ENCODE measurements at places on chromosomes 12 and 14.

DNA sequence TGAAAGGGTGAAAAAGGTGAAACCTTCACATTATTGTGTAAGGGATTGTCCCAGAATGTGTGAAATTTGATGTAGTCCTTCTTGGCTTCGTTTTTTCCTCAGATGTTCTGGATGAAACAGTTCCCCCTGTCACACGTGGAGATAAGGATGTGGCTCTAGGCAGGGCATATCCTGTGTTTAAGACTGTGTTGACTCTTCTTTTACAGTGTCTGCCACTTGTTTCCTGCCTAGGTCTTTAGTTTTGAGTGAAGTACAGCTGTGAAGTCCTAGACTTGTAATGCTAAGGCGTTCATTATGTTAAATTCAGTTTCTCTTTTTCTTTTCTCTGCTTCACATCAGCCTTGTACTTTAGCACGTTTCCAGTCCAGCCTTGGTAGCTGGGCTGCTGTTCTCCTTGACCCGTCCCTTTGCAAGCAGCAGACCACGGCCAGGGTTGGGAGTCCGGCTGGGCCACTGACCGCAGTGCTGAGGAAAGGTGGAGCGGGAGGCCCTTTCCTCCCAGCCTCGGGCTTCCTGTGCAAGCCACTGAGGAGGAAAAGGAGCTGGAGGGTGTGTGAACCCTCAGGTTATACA lies 59.1 kb downstream of the RASSF3 start:
- no peak for DNase-seq

DNA sequence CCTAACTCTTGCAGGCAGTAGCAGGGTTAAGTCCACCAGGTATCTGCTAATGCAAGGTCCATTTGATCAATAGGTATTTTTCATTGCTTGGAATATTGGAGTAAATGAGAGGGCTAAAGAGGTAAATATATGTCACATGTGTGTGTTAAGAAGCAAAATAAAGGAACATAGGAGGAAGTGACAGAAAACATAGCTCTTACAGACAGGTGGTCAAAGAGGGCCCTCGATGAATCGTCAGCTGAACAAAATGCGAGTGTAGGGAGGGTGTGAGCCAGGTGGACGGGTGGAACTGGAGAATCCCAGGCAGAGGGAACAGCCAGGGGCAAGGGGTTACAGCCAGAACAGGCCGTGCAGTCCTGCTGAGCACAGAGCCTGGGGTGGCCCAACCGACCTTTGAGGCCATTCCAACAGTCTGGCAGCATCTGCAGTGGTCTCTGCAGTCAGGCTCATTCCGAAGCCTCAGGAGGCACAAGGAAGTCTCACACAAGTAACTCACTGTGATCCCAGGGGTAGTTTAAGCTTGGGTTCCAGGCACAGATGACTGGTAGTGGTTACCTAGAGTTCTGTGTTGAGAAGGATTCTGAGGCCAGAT lies 43.2 kb downstream of the CCDC88C start:
- no peak for DNase-seq

- DNase-seq: no peak
Measured at GRCh38 chr12:6952863-6953441, 1.8 kb downstream of the PTPN6 start.

GRCh38 chr12:62694632-62695031 lies 228.0 kb downstream of the MON2 start:
- DNase-seq: no peak

- DNase-seq: no peak
Measured at GRCh38 chr12:97446895-97447294, 15.7 kb upstream of the RMST start.

- no peak for DNase-seq
Measured at GRCh38 chr14:68898248-68899032, 80.7 kb downstream of the ACTN1 start.

DNA sequence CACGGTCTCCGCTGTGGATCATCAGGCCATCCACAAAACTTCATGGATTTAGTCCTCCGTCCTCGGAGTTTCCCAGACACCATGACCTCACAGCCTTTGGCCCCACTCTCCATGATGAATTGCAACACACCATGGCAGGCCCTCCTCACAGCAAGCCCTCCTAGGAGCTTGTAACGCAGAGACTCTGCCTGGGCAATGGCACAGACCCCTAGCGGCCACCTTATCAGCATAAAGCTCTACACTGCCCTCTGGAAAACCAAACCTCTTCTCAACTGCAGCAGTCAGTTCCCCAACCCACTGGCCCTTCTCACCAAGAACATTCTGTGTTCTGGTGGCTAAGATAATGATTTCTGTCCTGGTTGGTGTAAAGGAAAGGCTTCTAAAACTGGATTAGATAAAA lies 238.4 kb upstream of the USP15 start:
- DNase-seq: no peak

GRCh38 chr12:62910549-62911169 lies 24.3 kb downstream of the PPM1H start:
- DNase-seq: peak; percentile 86

GRCh38 chr12:51666696-51667095 lies 75.7 kb downstream of the SCN8A start:
- DNase-seq: no peak

DNA sequence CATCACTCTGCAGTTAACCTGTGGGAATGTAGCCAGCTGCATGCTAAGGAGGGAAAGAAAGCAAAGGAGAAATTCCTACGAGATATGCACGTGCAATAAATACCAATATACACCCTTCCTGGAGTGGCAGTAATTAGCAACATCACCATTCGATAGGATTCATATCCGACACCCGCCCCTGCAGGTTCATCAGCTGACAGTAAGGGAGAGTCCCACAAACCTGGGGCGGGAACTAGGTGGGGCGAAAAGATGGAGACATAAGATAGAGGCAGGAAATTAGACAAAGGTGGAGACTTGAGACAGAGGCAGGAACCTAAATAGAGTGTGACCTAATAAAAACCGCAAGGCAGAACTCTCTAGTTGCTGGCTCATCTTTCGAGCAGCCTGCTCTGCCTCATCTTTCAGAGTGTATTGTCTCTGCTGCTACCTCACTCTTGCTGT lies 51.6 kb downstream of the PLEKHG3 start:
- DNase-seq: no peak

GRCh38 chr12:92141591-92142121 lies 4.0 kb downstream of the BTG1 start:
- DNase-seq: no peak

- no peak for DNase-seq
Measured at GRCh38 chr14:90675399-90675798, 140.8 kb downstream of the TTC7B start.

DNA sequence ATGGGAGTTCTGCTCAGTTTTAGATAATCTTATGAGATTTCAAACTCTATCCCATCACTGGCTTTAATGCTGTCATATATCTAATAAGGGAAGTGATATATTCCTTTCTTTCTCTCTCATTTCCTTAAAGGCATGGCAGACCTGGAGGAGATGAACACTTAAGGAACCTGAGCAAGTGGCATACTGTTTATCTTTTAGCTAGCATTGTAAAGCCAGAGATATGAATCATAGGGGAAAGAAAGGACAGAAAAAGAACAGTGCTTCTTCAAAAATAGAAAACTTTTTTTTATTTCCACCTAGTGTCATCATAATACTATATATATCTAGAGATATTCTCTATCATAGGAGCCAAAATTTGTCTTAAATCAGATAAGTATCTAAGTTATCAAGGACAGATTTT lies 68.3 kb upstream of the PSMA6 start:
- DNase-seq: no peak

DNA sequence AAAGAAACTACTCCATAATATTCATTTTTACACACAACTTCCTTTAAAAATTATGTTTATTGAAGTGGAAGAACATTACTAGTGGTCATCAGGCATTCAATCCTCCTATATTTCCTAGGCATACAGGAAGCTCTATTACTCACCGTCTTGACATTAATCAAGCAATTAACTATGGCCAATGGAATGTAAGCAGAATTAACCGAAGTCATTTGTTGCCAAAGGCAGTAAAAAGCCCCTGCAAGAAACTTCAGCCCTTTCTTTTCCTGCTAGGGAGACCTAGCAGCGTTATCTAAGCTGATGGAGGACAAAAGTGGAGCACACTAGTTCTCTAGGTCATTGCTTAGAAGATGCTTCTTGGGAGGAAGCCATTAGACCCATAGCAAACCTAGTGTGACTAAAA lies 399.6 kb downstream of the KCNH5 start:
- DNase-seq: no peak

DNA sequence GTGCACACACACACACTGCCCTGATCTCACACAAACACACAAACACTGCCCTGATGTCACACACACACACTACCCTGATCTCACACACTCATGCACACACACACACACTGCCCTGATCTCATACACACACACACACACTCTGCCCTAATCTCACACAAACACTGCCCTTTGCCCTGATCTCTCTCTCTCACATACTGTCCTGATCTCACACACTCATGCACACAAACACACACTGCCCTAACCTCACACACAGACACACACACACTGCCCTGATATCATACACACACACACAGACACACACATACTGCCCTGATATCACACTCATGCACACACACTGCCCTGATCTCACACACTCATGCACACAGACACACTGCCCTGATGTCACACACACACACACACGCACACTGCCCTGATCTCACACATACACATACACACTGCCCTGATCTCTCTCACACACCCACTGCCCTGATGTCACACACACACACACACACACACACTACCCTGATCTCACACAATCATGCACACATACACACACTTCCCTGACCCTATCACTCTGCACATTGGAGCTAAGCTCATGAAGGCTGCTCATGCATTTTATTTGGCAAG lies 97.6 kb upstream of the DIO3 start:
- no peak for DNase-seq

- no peak for DNase-seq
Measured at GRCh38 chr12:130846369-130846768, 7.3 kb upstream of the STX2 start.

DNA sequence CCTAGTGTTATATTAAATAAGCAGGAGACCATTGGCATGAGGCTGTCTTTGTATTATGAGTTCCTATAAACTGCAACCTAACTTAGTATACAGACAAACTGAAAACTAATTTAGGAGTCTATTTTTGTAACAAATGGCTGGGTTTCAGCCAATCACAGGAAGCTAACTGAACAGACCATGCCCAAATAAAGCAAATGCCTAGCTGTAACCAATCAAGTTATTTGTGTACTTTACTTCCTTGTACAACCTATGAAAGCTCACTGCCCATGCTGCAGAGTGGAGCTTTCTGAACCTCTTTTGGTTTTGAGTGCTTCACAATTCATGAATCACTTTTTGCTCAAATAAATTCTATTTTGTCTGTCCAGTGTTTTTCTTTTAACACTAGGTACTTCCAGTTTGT lies 41.6 kb downstream of the GUCY2C start:
- no peak for DNase-seq

DNA sequence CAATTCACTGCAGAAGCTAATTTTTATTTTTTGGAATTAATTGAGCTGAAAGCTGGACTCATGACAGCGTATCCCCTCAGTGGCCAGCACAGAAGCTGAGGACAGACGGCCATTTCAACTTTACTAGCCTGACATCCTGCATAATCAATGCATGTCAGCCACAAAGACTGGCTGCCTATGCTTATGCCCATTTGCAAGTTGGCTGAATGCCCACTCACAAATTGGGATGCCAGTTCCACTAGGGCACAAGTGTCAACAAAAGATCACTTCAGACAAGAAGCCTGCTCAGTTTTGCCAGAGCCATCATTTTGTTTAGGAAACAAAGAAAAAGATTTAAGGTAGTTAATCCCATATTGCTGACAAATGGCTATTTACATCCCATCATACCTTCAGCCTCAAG lies 417.6 kb downstream of the NOVA1 start:
- no peak for DNase-seq

GRCh38 chr12:52580496-52580895 lies 6.9 kb upstream of the KRT74 start:
- DNase-seq: peak; percentile 89

- no peak for DNase-seq
Measured at GRCh38 chr14:96002498-96002884, 36.7 kb upstream of the C14orf132 start.

DNA sequence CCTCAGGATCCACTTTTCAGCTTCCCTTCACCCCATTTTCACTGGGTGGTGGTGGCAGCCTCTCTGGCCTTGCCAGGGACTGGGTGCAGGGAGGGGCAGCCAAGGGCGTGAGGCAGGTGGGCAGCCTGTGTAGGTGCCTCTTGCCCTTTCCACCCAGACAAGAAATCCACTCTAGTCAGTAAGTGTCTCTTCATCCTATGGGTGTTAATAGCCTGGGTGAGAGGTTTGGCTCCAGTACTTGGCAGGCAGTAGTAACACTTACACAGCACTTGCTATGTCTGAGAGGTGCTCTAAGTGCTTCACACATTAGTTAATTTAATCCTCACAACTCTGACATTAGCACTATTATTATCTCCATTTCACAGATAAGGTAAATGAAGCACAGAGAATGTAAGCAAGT lies 171.9 kb downstream of the EMP1 start:
- DNase-seq: no peak

GRCh38 chr12:108853981-108854446 lies 3.4 kb downstream of the SSH1 start:
- DNase-seq: no peak

DNA sequence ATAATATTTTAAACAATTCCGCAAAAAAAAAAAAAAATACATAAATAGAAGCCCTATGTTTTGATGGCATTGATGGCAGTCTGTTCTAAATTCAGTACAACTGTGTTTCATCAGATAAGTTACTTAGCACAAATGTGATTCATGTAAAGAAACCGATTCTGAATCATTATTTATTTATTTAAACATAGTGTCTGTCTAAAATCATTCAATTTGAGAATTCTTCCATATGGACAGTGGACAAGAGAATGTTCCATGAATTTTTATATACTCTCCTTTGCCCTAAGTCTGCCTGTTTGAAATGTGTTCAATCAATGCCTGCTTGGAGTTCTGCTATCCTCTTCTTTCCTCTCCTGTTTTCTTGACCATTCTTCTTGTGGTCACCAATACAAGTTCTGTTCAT lies 126.5 kb downstream of the PDE3A start:
- no peak for DNase-seq

- no peak for DNase-seq
Measured at GRCh38 chr14:67377916-67378315, 17.8 kb downstream of the EIF2S1 start.

DNA sequence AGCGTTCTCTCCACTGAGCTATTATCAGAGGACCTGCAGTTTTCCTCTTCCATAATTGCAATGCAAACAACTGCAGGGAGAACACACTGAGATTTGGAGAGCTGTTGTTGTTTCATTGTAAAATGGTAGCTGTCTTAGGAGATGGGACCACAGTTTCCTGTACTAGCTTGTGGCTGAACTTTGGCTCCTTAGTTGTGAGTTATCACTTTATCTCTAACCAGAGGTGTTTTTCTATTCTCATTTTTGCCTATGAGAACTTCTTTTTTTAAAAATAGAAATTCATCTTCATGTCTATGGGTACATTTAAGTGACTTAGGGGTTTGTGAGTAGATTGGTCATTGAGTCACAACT lies 216.5 kb downstream of the SLC38A4 start:
- no peak for DNase-seq

- DNase-seq: no peak
Measured at GRCh38 chr12:48157889-48158370, 615 bp upstream of the ASB8 start.

GRCh38 chr12:32139064-32139421 lies 32.4 kb downstream of the BICD1 start:
- no peak for DNase-seq

- no peak for DNase-seq
Measured at GRCh38 chr12:24767016-24767415, 181.9 kb downstream of the BCAT1 start.

GRCh38 chr12:16282978-16283377 lies 5.5 kb upstream of the SLC15A5 start:
- DNase-seq: no peak

GRCh38 chr12:7116916-7117315 lies 7.9 kb upstream of the C1RL start:
- DNase-seq: no peak

GRCh38 chr14:24258119-24258518 lies 4.9 kb downstream of the TGM1 start:
- no peak for DNase-seq

Measured in NCI-H526 (cell line).